ENCODE measurements at places on chromosomes 12 and 14.

DNA sequence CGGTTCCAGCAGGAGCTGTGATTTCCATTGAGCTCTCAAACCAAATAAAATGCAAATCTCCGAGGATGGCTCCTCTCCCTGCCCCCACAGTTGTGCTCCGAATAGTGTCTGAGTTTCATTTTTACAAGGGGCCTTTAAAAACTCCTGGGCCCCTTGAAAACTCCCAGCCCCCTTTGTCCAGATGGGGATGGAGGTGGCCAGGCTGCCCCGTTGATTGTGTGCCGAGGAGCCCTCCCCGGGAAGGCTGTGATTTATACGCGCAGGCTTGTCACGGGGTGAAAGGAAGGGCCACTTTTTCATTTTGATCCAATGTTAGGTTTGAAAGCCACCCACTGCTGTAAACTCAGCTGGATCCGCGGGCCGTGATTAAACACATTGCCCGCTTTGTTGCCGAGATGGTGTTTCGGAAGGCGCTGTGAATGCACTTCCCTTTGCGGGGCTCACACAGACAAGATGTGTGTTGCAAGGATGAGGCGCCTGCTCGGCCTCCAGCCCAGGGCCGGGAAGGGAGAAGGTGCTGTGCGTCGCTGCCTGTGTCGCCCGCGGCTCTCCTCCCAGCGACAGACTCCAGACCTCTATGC lies 98.8 kb downstream of the TMEM132C start:
- peak; percentile 13 for DNase-seq

- peak; percentile 35 for DNase-seq
Observed at GRCh38 chr14:20855652-20856291, 35.4 kb upstream of the RNASE3 start.

GRCh38 chr14:40870252-40870651 lies 736.4 kb upstream of the LRFN5 start:
- DNase-seq = no peak

DNA sequence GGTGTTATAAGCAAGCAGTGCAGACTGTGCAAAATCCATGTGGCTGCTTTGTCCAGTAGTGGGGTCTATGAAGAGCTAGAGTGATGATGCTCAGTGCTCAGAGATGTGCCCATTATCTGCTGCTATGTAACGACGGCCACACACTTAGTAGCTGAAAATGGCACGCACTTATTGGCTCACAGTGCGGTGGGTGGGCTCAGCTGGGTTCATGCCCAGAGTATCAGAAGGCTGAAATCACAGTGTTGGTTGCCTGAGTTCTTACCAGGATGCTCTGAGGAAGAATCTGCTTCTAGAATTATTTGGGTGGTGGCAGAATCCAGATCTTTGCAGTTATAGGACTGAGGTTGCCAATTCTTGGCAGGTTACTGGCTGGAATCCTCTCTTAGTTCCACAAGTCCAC lies 124.7 kb downstream of the SLC15A4 start:
- no peak for DNase-seq

DNA sequence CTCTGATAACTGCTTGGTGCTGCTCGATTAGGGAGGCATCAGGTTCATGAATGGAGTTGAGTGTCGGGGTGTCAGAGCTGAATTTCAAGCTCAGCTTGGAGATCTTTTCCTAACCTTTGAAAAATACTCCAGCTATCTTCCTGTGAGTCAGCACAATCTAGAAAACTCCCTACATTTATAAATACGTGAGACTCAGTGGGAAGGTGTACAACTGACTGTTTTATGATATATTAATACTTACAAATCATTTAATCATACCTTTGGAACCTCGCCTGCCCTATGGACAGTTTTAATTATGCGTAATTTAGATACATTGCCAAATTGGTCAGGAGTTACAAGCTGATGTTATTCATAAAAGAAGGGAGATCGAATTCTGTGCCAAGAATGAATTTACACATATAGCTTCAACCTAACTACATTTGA lies 961 bp downstream of the CMAS start:
- DNase-seq = peak; percentile 38

- no peak for DNase-seq
Observed at GRCh38 chr12:63220921-63221320, 69.9 kb upstream of the AVPR1A start.

GRCh38 chr12:52119398-52120254 lies 40.1 kb downstream of the SMIM41 start:
- DNase-seq = peak; percentile 36

DNA sequence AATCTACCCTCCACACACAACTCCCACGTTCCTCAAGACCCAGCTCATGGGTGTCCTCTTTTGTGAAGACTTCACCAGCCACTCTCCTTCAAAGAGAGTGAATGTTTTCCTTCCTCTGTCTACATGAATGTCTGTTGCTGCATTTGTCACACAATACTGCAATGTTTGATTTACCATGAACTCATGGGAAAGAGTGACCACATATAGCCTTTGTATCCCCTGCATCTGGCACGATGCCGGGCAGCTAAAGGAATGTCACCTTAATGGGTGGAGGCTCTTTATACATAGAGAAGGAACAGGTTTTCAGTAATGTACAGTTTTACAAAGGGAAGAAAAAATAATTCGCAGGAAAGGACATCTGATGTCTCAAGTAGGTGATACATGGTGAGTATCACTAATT lies 12.1 kb upstream of the BCDIN3D start:
- DNase-seq = no peak

DNA sequence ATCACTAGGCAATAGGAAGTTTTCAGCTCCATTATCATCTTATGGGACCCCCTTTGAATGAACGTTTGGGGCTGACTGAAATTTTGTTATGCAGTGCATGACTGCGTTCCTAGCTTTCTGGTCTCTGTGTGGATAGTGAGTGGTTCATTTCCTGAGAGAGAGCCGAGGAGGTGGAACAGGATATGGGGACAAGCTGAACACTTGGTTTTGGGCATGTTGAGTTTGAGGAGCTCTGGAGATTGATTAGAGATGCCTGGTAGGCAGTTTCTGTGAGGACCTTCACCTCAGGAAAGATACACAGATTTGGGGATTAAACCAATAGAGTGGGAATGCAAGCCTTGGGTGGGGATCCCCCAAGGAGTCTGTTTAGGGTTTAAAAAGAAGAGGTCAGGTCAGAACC lies 27.7 kb downstream of the TEAD4 start:
- no peak for DNase-seq

DNA sequence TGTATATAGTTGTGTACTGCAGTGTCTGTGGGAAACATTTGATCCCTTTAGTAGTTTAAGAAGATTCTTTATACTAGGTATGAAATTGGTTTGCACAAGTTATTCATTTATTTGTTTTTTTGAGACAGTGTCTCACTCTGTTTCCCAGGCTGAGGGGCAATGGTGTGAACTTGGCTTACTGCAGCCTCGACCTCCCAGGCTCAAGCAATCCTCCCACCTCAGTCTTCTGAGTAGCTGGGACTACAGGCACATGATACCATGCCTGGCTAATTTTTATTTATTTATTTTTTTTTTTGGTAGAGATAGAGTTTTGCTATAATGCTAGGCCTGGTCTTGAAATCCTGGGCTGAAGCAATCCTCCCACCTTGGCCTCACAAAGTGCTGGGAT lies 209.4 kb downstream of the RASSF9 start:
- no peak for DNase-seq

- DNase-seq = no peak
Observed at GRCh38 chr12:30019366-30020140, 235.8 kb upstream of the TMTC1 start.

- no peak for DNase-seq
Observed at GRCh38 chr14:52844262-52845060, 53.1 kb upstream of the GNPNAT1 start.

GRCh38 chr12:52839436-52840105 lies 5.5 kb upstream of the KRT79 start:
- DNase-seq = no peak

GRCh38 chr14:60106339-60106738 lies 14.6 kb downstream of the PCNX4 start:
- no peak for DNase-seq

- no peak for DNase-seq
Observed at GRCh38 chr14:21965042-21965441, 291.4 kb upstream of the OR4E1 start.

DNA sequence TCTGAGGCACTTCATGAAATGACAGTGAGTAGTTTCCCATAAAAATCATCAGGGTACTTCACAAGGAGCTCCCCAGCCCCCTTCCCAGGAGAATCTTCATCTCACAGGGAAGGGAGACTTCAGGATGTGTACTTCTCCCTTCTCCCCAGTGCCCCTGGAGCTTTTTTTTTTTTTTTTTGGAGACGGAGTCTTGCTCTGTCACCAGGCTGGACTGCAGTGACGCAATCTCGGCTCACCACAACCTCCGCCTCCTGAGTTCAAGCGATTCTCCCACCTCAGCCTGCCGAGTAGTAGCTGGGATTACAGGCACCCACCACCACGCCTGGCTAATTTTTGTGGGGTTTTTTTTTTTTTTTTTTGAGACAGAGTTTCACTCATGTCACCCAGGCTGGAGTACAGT lies 10.4 kb downstream of the ITPK1 start:
- DNase-seq = no peak

GRCh38 chr14:50649691-50650090 lies 18.4 kb downstream of the SAV1 start:
- DNase-seq = no peak

- DNase-seq = no peak
Observed at GRCh38 chr12:120884644-120885043, 19.5 kb downstream of the SPPL3 start.

DNA sequence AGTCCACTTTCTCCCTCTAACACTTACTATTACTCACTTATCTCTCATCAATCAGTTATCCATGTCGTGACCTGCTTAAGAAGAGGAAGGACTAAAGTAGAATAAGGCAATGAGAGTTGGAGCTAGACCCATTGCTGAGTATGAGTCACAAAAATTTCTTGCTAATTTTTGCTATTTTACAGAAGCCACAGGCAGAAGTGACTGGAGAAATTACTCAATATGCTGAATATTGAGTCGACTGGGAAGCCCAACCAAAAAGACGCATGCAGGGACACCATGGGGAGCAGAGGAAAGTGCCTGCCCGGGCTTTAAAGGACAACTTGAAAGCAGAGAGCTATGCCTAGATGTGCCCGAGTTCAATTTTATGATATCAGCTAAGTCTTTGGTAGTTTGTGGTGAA lies 115.4 kb upstream of the FOXG1 start:
- DNase-seq = no peak

GRCh38 chr12:92341065-92341668 lies 195.5 kb upstream of the BTG1 start:
- no peak for DNase-seq

- DNase-seq = peak; percentile 83
Observed at GRCh38 chr12:122001466-122002209, 20.0 kb upstream of the BCL7A start.

GRCh38 chr12:48451372-48451771 lies 21.0 kb upstream of the ANP32D start:
- DNase-seq = no peak

- peak; percentile 17 for DNase-seq
Observed at GRCh38 chr14:60647837-60648248, 1.4 kb downstream of the SIX1 start.

GRCh38 chr12:52650520-52651081 lies 1.4 kb downstream of the KRT2 start:
- DNase-seq = peak; percentile 0

DNA sequence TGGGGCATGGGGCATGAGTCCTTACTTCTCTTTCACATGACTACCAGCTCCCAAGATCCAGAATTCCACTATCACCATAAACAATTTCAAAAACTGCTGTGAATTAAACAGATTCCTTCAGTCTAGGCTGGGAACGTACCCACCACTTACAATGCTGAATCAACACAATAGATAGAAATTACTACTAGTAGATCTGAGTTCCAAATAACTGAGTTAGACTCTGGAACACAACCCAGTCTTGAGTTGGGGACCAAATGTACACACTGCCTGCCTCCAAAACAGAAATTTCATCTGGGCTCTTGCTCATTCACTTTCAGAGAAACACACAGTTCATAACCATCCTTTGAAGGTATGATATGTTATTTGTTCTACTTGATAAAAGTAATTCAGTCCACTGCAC lies 8.9 kb downstream of the CORO1C start:
- no peak for DNase-seq

DNA sequence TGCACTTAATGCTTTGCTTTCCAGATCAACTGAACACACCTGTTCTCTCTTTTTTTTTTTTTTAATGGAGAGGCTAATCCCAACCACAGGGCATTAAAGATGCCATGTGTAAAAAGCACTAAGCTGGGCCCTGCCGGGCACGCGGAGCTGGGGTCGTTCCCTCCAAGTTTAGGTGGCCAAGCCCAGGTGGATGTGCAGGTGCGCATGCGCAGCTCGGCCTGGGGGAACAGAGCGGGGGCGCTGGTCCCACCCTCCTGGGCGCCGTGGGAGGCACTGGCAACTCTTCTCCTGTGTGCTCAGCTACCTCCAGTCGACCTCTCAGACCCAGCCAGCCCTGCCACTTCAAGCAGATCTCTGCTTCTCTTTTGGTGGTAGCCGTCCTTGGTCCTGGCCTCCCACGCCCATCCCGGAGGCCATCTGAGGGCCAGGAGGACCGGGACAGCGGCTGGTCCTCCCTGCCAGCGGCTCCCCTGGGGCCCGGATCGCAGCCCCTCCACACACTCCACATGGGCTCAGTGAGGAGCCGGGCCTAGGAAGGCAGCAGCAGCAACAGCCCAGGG lies 679.3 kb downstream of the BCL11B start:
- no peak for DNase-seq

DNA sequence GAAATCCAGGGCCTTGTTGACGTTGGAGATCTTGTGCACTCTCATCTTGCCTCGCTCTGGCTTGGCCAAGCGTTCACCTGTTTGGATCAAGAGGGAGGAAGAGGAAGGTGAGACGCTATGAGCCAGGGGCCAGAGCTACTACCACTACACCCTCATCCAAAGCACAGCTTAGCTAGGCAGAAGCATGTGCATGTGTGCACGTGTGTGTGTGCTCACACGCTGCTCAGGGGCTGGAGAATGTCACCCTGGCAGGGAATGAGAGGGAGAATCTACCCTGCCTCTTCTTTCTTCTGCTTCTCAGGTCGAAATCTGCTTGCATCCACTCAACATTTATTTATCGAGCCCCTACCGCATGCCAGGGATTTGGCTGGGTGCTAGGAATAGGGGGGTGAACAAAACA lies 58.1 kb downstream of the ACTN1 start:
- no peak for DNase-seq

DNA sequence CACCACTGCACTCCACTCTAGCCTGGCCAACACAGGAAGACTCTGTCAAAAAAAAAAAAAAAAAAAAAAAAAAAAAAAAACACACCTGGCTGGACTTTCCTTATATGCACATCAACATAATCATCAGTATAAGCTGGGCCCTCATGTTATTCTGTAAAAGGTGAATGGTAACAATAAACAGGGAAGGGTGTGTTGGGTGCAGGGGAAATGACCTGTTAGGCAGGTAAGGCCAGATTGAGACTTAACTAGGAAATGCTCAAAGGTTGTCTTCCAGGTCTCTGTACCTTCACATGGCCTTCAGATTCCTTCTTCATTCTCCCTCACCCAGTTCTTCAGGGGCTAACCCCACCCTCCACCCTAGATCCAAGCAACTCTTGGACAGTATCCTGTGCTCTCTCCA lies 47.5 kb downstream of the ESR2 start:
- DNase-seq = no peak

DNA sequence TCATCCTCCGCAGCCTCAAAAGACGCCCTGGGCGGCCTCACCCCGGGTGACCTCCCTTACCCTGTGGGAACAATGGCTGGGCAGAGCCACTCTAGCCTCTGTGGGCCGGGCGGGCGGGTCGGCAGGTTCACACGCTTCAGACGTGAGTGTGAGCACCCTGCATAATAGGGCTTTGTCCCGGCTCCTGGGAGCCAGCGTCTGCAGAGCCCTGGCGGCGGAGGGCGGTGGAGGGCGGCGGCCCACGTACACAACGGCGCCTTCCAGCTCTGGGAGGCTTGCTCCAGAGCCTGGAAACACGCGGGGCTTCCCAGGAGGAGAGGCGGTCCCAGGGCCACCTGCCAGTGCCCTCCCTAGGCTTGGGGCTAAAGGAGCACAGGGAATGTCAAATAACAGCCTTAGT lies 205.6 kb downstream of the BCL11B start:
- peak; percentile 16 for DNase-seq
